ENCODE measurements at places on chromosomes 16 and 17. TPM values are rescaled to one million over a fixed set of nuclear protein-coding genes. Genes with fewer than 3 reads are reported as not detected.

The GPR142 gene
- 0.15 TPM for total RNA-seq

The KRT222 gene
- total RNA-seq = not detected

The FOXN1 gene
- not detected for total RNA-seq

The SMYD4 gene
- total RNA-seq = 6.9 TPM

Measured in left ventricle myocardium superior (tissue), 1 donor.